ENCODE measurements at places on chromosomes 6 and 20.

DNA sequence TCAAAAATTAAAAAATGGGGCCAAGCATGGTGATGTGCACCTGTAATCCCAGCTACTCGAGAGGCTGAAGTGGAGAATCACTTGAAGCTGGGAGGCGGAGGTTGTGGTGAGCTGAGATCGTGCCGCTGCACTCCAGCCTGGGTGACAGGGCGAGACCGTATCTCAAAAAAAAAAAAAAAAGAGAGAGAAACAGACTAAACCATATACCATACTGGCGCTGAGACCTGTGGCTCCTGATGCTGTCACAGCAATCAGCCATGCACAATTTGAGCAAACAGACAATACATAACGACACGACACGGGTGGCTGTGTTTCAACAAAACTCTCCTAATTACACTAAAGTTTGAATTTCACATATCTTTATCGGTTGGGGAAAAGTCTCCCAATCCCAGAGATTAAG, 14.9 kb upstream of the CBFA2T2 start:
- no peak for DNase-seq

- no peak for DNase-seq
Observed at GRCh38 chr6:15348528-15348927, 102.7 kb downstream of the JARID2 start.

DNA sequence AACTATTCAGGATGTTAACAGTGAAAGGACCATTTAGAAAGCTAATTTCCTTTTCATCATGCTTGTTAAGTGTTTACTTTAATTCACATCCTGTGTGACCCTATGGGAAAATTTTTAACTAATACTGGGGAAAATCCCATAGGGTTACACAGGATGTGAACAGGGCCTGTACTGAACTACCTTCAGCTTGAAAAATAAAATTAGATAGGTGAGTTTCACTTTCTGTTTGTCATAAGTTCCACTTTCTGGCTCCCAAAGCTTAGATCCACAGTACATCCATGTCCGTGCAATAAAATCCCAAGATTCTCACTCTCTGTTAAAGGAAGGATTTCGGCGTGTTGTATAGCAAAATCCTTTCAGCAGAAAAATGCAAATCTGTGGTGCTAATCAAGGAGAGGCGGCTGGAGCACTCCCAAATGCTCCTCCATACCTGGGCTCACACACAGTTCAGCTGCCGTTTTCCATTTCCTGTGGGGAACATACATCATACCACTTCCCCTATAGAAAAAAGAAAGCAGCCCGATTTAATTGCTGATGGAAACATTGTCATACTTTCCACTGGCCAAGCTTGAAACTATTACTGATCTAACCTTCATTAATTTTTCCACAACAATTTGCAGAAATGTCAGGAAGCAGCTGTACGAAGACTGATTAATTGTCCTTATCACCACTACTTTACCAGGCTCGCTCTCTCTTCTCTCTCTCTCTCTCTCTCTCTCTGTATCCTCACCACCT, 125.2 kb downstream of the HIVEP2 start:
- DNase-seq, result no peak

DNA sequence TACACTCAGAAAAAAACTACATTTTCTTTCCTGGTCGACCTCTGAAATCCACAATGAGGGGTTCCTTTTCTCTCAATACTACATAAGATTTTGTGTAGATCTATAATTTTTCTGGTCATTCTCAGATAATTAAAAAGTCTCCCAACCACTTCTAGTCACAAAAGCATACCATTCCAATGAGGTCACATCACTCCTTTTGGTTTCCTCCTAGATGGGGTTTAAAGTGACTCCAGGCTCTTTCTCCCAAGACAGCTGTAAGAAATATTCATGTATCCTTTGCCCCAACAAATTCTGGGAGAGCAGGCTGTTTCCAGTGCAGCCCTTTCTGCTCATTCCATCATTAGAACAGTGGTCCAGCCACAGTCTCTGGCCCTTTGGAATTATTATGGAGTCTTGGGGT, 43.1 kb upstream of the BEND6 start:
- no peak for DNase-seq

GRCh38 chr6:12875051-12875450, 158.5 kb downstream of the PHACTR1 start:
- no peak for DNase-seq

GRCh38 chr6:17584241-17584803, 15.8 kb upstream of the FAM8A1 start:
- DNase-seq, result peak; percentile 88

GRCh38 chr6:31896856-31897611, 464 bp downstream of the EHMT2 start:
- no peak for DNase-seq

DNA sequence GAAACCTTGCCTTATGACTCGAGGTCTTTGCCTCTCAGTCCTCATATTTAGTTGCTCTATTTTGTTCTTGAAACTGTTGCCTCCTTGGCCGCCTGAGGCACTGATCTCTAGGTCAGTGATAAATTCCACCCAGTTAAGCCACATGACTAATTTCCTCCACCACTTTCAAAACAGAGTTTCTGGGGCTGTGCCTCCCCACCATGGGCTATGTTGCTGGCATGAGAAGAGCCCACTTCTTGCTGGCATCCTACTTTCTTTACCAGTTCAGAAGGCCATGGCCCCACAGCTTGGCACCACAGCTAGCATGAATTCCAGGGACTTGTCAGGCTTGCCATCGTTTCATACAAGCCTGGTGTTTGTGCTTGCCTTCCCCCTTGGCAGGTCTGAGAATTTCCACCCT, 361.4 kb upstream of the JAG1 start:
- DNase-seq, result no peak

- DNase-seq, result no peak
Observed at GRCh38 chr20:51428401-51429143, 113.9 kb downstream of the NFATC2 start.

DNA sequence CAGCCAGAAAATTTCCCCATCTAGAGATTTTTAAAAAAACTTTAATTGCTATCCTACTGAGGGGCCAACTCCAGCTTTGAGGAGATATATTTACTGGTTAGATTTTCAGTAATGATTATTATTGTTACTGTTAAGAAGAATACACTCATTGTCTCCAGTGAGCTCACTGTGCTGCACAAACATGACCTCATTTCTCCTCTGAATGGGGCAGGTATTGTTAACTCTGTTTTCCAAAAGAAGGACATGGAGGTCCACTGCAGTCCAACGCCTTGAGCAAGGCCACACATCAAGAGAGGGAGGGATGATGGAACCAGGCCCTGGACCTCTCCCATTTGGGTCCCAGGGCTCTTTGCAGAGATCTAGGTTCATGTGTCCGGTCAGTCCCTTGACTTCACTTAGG, 13.9 kb upstream of the SCUBE3 start:
- DNase-seq, result no peak

DNA sequence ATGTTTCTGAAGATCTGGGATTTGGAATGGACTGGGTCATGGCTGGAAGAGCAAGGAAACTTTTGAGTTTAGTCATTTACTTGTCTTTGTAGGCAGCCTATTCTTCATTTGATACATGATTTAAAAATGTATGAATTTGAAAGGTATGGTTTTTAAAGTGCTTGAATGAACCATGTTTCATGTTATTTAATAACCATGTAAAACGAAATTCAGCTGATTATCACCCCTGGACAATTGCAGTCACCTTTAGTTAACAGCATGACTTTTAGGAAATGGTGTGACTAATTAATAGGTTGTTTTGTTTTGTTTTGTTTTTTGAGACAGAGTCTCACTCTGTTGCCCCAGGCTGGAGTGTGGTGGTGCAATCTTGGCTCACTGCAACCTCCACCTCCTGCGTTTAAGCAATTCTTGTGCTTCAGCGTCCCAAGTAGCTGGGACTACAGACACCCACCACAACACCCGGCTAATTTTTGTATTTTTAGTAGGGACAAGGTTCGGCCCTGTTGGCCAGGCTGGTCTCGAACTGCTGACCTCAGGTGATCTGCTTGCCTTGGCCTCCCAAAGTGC, 2.1 kb downstream of the STX11 start:
- DNase-seq, result no peak

GRCh38 chr6:167426651-167427050, 101.8 kb downstream of the TTLL2 start:
- DNase-seq, result no peak

- no peak for DNase-seq
Observed at GRCh38 chr6:137754366-137754765, 112.7 kb upstream of the TNFAIP3 start.

GRCh38 chr6:2132416-2132815, 113.0 kb downstream of the GMDS start:
- no peak for DNase-seq

GRCh38 chr6:28523241-28523622, 2.4 kb upstream of the GPX5 start:
- no peak for DNase-seq

DNA sequence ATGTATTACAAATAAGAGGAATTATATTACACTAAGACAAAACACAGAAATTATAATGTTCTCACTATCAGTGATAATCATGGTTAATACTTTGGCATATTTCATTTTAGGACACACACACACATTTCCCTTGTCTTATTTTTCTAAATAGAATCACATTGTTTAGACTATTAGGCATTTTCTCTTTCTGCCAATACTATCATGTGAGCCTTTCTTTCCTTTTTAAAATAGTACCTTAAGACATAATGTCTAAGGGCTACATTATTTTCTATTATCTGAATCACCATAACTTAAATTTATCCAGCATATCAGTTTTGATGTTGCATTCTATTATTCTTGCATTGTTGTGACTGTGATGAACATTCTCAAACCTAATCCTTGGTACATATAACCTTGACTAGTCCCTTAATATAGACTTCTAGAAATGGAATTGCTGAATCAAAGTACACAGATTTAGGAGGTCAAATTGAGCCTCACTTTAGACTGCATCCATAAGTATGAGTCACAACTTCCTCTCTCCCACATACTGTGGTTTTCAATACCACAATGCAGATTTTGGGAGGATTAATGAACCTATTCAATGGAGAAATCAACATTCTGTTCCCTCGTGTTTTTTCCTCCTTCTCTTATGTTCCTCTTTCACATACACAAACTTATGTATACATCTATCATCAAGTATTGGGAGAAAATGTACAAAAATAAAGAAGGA, 212.6 kb downstream of the MOXD1 start:
- DNase-seq, result no peak

DNA sequence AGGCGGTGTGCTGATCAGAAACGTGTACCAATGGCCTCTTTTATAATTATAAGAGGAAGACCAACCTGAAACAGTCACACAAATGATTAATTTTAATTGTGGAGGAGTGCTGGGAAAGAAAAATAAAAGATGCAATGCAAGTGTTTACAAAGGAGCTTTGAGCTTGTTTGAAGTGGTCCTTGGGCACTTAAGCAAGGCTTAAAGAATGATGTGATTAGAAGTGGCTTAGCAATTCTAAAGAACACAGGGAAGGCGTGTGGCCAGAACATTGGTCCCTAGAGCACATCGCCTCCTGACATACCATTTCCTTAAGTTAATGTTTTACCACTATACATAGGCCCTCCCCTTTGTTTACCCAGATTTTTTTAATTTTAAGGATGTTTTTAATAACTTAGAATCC, 26.1 kb downstream of the PTPN1 start:
- no peak for DNase-seq

GRCh38 chr6:108598305-108598863, 37.7 kb downstream of the FOXO3 start:
- DNase-seq, result no peak

- no peak for DNase-seq
Observed at GRCh38 chr6:74114428-74114827, 418.4 kb downstream of the CD109 start.

DNA sequence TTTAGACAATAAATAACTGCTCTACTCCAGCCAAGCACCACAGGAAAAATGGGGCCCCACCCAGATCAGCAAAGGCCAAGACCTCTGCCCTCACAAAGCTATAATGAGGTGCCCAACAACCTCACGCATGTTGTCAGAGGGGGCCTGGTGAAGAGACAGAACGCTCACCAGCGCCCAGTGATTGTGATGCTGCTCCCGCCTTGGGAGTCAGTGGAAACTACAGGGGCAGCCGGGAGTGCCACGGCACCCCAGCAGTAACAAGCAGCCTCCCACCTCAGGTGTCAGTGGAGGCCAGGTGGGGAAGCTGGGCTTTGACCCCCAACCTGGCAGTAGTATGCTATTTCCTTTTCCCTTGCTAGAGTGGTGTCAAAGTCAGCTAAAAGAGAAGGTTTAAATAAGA, 47.4 kb downstream of the TCP11 start:
- no peak for DNase-seq

DNA sequence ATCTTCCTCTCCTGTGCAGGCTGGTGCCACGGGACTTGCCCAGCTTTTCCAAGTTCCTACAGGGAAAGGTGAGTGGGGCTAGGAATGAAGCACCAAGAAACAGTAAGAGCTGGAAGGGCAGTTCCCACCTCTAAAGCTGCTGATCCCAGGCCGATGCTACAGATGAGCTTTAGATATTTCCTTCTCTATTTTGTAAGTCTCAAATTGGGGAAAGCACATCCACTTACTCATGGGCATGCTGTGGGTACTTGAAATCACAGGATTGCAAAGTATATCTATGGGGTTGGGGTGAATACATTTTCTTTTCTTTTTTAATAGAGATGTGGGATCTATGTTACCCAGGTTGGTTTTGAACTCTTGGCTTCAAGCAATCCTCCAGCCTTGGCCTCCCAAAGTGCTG, 3.1 kb downstream of the ZBTB2 start:
- no peak for DNase-seq

GRCh38 chr6:139711804-139712585, 337.5 kb upstream of the CITED2 start:
- DNase-seq, result peak; percentile 64

- no peak for DNase-seq
Observed at GRCh38 chr6:100344761-100345160, 120.0 kb downstream of the SIM1 start.

- no peak for DNase-seq
Observed at GRCh38 chr6:140026546-140026945, 652.1 kb upstream of the CITED2 start.

- DNase-seq, result no peak
Observed at GRCh38 chr6:6390849-6391602, 70.6 kb upstream of the F13A1 start.

Measured in SW 1271 (cell line).